A549 treated with CpdA at 1 μM for 4 hours (cell line): ENCODE measurements at places on chromosomes 12 and 14. TPM values are rescaled to one million over a fixed set of nuclear protein-coding genes. Genes with fewer than 3 reads are reported as not detected.

SMOC1 gene
- 15.6 to 24.6 TPM (median 21.7 TPM) in 5 replicates for total RNA-seq

IL31 gene
- total RNA-seq = not detected in 5 replicates

OSBPL8 gene
- 11.0 to 21.1 TPM (median 17.5 TPM) in 5 replicates for total RNA-seq

ATL1 gene
- 3.9 to 6.3 TPM (median 4.7 TPM) in 5 replicates for total RNA-seq

HOXC13 gene
- total RNA-seq = 7.5 to 12.4 TPM (median 8.7 TPM) in 5 replicates

CD4 gene
- total RNA-seq = not detected in 5 replicates

AQP2 gene
- total RNA-seq = not detected in 5 replicates

SELPLG gene
- total RNA-seq = 0.44 to 1.1 TPM (median 1.0 TPM) in 5 replicates

DAD1 gene
- total RNA-seq = 322 to 375 TPM (median 345 TPM) in 5 replicates

IGF1 gene
- not detected in 5 replicates for total RNA-seq

KLHL33 gene
- total RNA-seq = 0.01 TPM in 1 of 5 replicates, not detected in the others
